ENCODE measurements at places on chromosomes 6 and 20.

DNA sequence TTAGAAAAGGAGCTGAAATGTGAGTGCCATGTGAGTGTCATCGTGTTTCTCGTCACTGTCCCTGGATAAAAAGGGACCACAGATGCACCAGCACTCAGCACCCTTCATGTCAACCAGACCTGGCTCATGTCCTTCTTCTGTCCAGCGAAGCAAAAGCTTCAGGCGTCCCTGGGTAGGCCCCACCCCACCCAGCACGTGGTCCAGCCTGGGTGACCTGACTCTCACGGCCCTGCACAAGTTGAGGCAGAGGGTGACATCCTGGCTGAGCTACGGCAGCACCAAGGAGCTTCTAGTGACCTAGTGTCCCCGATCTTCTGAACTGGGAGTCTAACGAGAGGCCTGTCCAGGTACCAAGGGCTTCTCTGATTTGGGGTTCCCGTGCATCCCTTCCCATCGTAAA, 37.8 kb downstream of the PSMG4 start:
- DNase-seq: no peak

GRCh38 chr20:57692393-57692792, 17.4 kb downstream of the PMEPA1 start:
- DNase-seq: no peak

DNA sequence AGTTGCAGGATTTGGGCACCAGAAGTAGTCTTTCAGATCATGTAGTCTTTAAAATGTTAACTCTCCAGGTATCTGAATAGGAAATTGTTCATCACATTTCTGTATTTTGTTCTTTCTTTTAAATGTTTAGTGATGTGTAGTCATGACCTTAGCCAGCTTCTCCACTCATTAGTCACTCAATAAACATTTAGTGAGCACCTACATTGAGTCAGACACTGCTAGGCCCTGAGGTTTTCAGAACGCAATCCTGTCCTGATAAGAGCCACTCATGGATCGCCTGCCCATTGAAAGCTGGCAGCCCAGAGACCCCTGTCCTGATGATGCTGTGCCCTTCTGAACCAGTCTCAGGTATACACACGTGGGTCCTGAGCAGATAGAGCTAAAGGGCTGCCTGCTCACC, 163.4 kb upstream of the HEY2 start:
- DNase-seq: peak; percentile 57

DNA sequence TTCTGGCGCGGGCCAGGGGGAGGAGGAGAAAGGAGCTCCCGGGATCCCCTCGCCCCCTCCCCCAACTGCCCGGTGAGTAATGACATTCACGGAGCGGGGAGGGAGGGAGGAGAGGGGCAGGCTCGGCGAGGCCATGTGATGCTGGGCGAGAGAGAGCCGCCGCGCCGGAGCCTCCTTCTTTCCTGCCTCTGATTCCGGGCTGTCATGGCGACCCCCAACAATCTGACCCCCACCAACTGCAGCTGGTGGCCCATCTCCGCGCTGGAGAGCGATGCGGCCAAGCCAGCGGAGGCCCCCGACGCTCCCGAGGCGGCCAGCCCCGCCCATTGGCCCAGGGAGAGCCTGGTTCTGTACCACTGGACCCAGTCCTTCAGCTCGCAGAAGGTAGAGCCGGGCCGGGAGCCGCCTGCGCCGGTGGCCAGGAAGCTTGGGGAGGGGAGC, at the start of gene GDAP1L1:
Gene GDAP1L1 (plus strand): TSS at position 178 of the 441 bp plus-strand sequence. CDS start 27 bp downstream, at position 205.
- DNase-seq: no peak

GRCh38 chr20:34618676-34619075, 58.2 kb downstream of the PIGU start:
- DNase-seq: no peak

DNA sequence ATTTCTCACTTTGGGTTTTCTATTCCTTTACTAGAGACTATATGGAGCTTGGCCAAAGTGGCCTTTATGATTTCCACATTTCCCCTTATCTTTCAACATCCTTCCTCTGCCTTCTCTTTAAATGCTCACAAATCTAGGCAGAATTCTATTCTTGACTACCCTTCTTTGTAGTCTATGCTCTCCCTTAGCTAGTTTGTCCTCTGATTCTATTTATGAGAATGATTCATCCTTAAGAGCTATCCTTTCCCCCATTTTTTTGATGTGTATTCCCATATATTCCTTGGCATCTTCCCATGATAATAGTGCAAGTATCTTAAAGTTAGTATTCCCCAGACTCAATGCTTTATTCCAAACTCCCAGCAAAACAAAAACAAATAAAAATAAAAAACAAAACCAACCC, 53.1 kb downstream of the IL20RA start:
- no peak for DNase-seq

- DNase-seq: no peak
Observed at GRCh38 chr20:24048024-24048611, 59.5 kb upstream of the GGTLC1 start.

DNA sequence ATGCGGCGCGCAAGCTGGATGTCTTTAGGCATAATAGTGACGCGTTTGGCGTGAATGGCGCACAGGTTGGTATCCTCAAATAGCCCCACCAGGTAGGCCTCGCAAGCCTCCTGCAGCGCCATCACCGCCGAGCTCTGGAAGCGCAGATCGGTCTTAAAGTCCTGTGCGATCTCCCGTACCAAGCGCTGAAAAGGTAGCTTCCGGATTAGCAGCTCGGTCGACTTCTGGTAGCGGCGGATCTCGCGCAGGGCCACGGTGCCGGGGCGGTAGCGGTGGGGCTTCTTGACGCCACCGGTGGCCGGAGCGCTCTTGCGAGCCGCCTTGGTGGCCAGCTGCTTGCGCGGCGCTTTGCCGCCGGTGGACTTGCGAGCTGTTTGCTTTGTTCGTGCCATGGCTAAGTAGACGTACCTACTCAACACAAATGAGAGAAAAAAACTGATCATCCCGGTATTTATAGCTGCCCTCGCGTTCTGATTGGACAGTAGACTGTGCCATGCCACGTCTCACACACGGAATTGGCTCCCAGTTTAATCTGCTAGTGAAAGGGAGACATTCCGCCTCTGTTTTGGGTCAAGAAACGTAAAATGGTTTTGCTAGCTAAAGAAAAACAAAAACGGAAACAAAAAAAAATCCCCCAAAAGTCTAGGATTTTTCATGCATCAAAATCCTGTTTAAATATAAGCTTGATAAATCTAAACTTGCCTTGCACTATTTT, 40.1 kb downstream of the OR2B2 start:
- peak; percentile 85 for DNase-seq

DNA sequence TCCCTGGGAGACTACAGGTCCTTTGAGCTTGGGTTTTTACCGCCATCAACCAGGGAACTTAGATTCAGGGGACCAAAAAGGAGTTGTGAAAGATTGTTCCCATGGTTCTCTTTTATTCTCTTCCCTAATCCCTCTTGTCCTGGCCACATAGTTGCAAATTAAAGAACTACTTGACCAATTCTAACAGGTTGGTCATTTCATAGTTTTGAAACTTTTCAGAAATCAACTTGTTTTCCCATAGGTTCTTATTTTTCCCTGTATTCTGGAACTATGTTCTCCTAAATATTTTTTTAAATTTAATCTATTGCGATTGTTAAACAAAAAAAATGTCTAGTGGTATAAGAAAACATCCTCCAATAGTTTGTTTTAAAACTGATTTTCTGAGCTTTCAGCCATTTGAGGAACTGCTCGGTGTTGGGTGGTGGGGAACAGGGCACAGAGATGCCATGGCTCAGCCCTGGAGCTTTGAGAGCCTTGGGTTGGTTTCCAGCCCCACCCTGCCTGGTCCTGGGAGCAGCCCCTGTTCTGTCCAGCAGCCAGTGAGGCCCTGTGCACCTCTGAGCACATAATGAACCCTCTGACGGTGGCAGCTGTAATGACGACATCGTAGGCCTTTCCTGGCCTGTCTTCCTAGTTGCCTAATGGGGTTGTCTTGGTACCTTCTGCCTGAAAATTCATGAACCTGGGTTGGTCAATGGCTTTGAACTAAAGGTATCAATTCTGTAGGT, 53.5 kb downstream of the TBC1D7 start:
- DNase-seq: no peak

GRCh38 chr20:60167812-60168211, 209.6 kb downstream of the CDH26 start:
- DNase-seq: no peak

DNA sequence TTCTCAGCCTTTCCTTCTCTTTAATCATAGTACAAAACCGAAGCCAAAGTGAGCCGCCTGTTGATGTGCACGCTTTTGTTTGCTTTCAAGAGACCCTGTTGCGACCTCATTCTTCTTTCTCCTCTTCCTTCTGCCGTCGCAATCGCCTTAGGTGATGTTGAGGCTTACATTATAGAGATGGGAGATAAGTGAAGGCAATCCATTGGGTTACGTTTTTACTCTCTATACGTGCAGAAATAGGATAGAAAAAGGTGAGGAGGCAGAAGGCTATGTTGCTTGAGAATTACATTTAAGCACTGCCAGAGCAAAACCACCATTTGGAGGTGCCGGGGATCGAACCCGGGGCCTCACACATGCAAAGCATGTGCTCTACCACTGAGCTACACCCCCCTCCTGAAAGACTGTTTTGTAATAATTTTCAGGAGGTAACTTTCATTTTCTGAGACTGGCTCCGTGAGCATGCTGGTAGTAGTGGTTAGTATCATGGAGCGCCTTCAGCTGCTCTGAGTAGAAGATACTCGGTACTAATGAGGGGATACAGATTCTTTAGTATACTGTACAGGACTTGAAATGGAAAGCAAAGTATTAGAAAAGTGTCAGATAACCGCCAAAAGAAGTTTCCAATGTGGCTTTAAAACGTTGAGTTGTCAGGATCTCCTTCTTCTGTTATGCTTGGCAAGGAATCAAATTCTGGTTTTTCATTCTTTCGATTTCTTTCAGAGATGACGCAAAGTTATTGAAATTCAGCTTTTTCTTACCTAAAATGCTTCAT, 165.6 kb downstream of the TRIM27 start:
- DNase-seq: peak; percentile 23

GRCh38 chr6:53889365-53889764, 94.6 kb downstream of the LRRC1 start:
- no peak for DNase-seq

- no peak for DNase-seq
Observed at GRCh38 chr20:1500496-1500895, 9.3 kb upstream of the SIRPB2 start.

DNA sequence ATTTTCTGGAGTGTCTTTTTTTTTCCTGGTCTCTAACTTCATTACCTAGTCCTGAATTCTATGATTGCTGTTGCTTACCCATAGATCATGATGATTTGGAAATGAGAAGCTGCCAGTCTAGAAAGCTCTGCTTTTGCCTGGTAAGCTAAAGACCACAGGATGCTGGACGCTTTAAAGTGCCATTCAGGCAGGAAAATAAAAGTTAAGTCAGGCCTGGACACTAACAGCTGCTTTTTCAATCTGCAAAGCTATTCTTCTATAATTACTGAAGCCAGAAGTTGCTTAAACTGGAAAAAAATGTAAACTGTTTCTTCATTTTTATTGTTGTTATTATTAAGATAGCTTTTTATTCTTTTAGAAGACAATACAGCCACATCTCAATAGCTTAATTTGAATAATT, 129.8 kb upstream of the SPACA1 start:
- DNase-seq: no peak

DNA sequence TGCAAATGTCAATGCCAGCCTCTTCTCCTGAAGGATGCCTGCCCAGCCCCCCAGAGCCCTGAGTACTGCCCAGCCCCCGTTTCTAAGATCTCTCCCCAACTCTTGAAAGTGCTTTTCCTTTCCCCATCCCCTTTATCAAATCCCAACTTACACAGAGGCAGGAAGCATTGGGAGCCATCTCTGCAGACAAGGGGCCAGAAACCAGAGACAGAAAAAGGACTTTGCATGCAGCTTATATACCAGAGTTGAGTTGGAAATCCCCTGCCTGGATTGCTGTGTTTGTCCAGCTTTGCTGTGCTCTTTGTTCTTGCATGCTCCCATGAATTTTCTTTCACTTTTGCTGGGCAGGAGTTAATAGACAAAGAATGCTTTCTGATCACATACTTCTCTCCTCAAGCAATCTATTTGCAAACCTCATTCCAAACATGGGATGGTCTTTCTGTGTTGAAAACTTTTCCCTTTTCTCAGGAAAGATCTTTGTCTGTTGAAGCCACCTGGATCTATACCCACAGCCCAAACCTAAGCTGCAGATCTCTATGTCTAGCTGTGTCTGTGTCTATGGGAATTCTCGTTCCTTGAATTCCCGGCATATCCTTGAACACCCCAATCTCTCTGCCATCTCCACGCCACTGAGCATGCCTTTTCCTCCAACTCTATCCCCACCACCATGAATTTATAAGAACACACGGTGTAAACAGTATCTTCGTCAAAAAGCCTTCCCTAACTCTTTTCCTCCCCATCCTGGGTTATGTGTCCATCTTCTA, at the start of gene UBD:
Gene UBD (minus strand): TSS at position 209 of the 764 bp plus-strand sequence. CDS start 31 bp downstream, at position 178.
- no peak for DNase-seq

DNA sequence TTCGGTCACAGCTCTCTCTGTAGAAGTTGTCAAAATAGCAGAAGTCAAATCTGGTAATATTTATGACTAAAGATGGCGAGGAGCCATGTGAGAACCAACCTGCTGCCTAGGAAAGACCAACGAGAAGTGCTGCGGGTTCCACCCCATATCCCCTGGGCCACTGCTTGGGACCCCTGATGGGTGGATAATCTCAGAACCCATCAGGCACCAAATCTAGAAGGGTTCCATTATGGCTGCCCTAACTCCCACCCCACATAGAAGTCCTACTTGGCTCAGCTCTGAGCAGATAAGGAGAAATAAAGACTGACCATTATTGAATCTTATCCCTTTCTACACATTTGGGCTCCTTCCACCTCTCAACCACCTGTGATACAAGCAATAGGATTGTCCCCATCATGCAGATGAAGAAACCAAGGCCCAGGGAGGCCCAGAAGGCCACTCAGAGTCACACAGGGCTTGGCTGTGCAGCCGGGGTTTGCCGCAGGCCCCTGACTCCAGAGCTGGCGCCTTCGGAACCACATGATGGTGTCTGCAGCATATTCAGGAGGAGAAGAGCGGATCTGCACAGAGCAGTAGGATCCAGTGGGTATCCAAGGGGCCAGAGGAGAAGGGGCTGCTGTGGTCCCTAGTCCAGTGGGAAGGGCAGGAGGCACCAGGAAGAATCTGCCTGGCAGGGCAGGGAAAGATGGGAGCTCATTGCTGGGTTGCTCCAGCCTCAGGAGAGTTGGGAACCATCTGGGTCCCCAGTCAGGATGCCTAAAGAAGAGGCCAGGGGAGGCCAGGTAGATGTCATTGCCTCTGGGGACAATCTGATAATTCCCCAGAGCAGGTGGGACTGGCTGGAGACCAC, 9.6 kb upstream of the PCMTD2 start:
- DNase-seq: no peak

DNA sequence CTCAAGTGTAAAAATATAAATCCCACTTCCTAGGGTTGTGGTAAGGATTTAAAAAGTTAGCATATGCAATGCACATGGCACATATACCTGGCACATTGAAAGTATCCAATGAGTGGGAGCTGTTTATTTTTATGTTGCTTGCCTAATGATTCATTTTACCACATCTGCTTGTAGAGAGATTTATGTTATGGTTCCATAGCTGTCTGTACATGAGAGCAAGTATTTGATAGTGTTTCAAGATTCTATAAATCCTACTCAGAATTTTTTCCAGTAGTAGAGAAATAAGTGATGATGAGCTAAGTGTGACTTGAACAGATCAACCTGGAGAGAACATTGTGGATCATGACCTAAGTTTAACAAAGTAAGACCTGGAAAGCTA, 125.3 kb upstream of the SPTLC3 start:
- DNase-seq: no peak
